CMK (cell line): ENCODE measurements at places on chromosomes 5 and 9.

DNA sequence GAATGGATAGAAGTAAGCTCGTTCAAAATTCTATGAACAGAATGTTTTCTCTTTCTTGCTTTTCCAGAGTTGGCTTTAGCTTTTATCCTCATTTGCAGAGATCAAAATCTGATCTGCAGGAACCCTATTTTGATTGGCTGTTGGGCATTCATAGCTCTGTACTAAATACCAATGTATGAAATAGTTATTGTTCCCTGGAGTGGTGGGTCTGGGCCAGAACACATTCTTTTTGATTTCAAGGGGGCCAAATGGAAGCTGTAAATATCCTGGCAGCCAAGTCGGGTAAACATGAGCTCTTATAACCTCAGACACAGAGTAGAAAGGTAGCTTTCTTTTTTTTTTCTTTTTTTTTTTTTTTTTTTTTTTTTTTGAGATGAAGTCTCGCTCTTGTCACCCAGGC is 241.5 kb downstream of the PDZD2 start:
- no peak for DNase-seq

- no peak for DNase-seq
Measured at GRCh38 chr5:74310386-74310785, 330.1 kb downstream of the ENC1 start.

- DNase-seq, result no peak
Measured at GRCh38 chr5:118095115-118095514, 893.2 kb downstream of the DTWD2 start.

DNA sequence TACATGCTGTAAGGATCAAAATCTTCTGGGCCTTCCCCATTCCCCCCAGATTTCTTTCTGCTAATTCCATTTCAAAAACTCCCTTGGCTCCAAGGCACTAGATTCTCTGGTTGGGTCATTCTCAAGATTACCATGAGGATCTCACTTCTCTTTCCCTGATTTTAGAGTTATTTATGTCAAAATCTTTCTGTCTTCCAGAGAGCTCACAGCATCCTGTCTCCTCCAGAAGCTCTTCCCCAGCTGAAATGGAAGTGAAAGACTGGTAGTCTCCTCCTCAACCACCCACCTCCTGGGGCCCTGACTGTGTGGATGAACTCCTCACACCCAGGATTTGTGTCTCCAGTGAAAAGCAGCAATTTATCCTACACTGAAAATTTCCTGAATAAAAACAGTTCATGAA is 11.9 kb upstream of the ZNF366 start:
- DNase-seq, result no peak

DNA sequence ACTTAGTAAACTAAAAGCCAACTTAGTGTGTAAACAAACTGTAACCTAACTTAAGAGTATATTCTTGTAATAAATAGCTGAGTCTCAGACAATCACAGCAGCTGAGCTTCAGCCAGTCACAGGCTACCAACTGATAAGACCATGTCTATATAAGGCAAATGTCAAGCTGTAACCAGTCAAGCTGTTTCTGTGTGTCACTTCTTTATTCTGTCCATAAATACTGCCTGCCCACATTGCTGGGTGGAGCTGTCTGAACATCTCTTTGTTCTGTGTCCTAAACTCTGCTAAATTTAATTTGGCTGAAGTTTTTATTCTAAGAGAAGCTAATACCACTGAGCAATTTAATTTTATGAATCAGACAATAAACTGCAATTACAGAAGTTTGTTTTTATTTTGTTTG is 412.1 kb upstream of the CDH10 start:
- DNase-seq, result no peak

DNA sequence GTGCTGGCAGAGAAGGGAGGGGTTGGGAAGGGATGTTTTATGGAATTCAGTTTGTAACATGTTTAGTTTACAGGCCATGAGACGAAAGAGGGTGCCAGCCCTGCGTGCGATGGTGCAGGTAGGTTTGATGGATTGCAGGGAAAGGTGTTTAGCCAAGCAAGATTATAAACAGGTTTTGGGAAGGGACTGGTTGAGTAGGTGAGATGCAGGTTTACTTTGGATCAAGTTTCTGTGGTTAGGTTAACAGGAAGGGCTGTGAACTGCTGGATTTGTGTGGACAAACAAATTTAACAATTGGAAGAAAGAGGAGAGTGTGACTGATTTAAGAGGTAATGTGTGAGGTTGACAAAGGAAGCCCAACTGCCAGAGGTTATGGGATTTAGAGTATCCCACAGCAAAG is 32.6 kb upstream of the GPX3 start:
- DNase-seq, result no peak

DNA sequence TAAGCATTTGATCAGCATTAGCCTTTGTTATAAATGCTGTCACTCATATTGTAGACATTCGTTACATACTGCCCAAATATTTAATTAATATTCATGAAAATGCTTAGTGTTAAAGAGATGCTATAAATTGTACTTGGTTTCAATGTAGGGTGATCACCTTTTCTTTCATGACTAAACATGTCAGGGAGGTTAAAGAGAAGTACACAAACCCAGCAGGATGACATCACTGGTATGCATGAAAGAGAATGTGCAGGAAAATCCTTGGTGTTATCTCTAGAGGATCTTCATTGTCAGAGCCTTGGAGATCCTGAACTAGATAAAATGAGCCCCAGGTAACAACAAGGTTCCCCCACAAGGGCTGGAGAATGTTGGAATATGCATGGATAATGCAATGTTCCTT is 33.0 kb upstream of the SV2C start:
- DNase-seq, result no peak
